GM12891 (cell line): ENCODE measurements at places on chromosomes 7 and 10.

- no peak for DNase-seq
Observed at GRCh38 chr7:133575726-133576440, 323.0 kb downstream of the EXOC4 start.

- no peak for DNase-seq
Observed at GRCh38 chr10:72340510-72341261, 14.0 kb downstream of the DNAJB12 start.

DNA sequence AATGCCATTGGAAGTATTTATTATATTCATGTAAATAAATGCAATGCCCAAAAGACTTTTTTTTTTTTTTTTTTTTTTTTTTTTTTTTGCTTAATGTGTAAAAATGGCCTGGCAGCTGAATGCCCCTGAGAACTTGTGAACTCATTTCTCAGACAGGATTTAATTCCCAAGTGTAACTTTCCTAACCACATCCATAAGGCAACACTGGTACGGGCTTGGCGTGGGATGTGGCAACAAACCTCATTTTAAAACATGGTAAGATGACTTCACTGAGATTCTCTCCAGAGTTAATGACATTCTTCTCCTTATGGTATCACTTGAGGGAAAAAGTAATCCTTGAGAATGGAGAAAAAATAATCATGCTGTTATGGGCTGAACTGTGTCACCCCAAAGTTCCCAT is 150.4 kb downstream of the DGKI start:
- no peak for DNase-seq

- DNase-seq = no peak
Observed at GRCh38 chr10:106566873-106567272, 597.6 kb downstream of the SORCS1 start.

DNA sequence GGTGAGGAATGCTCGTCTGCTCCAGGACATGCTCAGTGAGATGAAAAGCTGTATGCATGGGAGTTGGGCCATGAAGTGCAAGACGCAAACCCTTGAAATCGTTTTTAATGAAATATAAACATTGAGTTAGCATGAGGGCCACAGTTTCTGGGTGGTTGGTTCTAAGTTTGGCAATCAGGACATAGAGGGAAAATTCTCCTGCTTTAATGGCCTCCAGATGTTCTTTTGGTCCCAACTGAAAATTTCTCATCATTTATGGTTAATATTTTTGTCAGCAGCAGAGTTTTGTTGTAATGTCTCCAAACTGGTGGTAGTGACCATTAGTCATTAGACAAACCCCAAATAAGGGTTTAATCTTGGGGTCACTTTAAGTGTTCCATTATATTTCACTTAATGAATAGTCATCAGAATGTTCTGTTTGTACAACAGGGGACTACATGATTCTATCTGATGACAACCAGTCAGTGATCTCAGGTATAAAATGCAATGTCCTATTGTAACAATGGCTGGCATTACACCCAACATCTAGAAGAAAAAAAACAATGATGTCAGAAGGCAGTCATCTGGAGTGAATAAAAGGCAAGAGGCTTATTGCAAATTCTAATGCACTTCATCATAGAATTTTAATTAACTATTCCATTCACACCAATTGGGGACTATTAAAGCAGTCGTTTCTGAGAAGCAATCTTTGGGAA is 197.4 kb downstream of the JCAD start:
- no peak for DNase-seq

DNA sequence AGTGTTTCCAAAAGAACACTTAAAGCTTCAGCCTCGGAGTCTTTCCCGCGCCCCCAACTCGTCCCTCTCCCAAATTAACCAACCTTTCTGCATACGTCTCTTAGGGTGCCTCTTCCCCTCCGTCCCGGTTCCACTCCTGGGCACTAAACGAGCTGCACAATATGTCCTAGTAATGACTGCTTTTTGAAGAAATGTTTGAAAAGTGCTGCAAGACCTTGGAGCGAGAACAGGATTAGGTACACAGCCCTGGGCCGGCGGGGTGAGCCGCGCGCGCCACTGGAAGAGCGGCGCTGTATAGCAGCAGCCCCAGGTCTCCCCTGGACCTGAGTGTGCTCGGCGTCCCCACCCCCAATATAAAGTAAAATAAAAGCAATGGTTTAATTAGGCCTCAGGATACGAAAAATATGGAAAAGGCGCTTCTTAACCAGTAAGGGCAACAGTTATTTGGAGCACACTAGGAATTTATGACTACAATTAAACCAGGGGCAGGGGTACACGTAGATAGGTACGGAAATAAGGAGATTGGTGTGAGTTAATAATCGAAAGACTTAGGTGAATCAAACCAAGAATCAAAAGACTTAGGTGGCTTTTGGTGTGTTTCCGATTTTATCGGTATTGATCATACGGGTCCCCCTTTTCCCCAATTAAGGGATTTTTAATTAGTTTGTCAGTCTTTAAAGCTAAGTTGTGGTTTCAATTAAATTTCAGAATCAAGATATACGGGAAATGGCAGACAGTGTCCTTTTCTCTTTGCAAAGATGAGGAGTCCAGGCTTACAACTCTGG is 1.9 kb downstream of the TET1 start:
- DNase-seq = no peak

DNA sequence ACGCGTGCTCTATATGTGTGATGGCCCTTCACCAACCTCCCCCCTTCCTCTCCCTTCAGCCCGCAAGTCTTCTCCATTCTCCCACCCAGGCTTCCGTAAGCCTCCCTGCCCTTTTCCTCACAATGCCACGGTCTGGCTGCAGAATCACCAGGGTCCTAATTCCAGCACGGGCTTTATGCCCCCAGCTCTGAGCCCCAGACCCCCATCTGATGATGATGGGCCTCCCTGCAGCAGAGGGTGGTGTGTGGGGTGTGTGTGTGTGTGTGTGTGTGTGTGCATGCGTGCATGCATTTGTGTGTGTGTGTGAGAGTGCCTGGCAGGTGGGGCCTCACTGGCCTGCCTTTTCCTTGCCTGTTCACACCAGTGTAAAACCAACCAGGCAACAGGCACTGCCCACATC is 109.9 kb downstream of the OAT start:
- no peak for DNase-seq

DNA sequence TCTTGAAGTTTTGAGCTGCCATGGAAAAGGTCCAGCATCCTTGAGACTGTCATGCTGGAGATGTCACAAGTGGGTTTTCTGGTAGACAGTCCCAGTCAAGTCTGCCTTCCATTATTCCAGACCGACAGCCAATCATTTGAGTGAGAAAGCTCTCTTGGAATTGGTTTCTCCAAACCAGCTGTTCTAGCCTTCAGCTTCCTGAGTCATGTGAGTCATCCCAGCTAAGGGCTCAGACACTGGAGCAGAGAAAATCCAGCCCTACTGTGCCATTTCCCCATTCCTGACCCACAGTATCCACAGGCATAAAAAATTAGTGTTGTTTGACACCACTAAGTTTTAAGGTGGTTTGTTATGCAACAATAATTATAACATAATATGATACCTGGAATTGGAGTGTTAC is 219.0 kb downstream of the ADRA2A start:
- no peak for DNase-seq

DNA sequence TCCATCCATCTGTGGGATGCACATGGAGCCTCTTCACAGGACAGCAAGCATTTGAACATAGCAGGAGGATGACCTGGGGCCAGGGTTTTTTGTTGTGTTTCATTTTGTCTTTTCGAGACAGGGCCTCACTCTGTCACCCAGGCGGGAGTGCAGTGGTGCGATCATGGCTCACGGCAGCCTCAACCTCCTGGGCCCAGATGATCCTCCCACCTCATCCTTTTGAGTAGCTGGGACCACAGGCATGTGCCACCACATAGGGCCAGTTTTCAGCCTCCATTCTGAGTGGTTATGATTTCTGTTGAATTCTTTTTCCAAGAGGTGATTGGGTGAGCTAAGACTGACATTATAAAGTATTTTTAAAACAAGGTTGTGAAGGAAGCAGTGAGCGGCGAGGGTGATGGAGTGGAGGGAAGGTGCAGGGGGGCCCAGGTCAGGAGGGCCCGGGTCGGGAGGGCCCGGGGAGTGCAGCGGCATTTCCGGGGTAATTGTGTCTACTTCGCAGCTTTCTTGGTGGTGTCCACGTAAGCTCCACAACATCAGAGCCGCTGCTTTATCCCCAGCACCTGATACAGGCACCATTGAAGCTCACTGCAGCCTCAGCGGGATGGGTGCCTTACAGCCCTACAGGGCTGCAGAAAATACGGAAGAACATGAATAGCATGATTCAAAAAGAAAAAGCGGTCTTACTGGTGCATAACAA is 12.0 kb upstream of the LARP4B start:
- no peak for DNase-seq

GRCh38 chr7:154649434-154649833 is 353.5 kb downstream of the PAXIP1 start:
- DNase-seq = no peak

- DNase-seq = no peak
Observed at GRCh38 chr7:148336411-148336810, 254.2 kb upstream of the C7orf33 start.

DNA sequence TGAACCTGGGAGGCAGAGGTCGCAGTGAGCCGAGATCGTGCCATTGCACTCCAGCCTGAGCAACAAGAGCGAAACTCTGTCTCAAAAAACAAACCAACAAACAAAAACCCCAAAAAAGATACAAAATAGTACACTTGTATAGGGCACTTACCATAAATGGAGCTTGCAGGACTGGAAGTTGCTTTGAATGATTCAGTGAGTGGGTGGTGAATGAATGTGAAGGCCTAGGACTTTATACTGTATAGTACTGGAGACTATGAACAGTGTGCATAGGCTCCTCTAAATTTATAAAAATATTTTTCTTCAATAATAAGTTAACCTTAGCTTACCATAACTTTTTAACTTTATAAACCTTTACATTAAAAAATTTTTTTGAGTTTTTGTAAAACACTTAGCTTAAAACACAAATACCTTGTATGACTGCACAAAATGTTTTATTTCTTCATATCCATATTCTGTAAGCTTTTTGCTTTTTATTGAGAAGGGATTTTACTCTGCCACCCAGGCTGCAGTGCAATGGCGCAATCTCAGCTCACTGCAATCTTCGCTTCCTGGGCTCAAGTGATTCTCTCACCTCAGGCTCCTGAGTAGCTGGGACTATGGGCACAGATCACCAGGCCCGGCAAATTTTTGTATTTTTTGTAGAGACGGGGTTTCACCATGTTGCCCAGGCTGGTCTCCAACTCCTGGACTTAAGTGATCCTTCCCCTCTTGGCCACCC is 6.9 kb upstream of the H2AZ2 start:
- no peak for DNase-seq

- peak; percentile 56 for DNase-seq
Observed at GRCh38 chr10:80204677-80205476, 460 bp downstream of the ANXA11 start.

GRCh38 chr7:80870813-80871212 is 48.0 kb downstream of the SEMA3C start:
- no peak for DNase-seq

DNA sequence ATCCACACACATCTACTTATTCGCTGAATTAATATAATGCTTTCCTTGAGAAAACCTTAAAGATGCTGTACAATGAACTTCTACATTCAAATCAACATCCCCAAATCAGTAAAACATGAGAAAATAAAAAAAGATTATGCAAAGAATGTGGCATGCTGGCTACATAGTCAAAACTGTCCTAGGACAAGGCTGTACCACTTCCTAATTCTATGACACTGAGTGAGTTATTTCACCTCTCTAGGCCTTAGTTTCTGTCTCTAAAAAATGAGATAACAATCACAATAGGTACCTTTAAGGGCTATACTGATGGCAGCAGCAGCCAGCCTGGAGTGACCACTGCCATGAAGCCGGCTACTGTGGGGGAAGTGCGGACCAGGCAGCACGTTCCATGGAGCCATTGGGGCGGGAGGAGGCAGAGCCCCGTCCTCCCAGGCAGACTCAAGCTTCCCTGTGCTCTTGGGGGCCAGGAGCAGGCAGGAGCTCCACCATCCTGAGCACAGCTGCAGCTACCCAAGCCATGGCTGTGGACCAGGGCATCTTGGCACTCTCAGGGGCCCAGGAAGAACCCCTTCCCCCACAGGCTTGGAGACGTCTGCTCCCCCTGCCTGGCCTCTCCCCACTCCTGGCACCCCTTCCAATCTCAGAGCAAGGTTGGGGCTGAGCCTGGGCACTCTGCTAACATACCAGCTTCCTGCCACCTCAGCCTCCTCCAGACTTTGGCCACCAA is 110.2 kb downstream of the ELAPOR2 start:
- no peak for DNase-seq

- no peak for DNase-seq
Observed at GRCh38 chr10:72812753-72813430, 80.6 kb upstream of the OIT3 start.

- no peak for DNase-seq
Observed at GRCh38 chr7:36621396-36621795, 102.9 kb downstream of the AOAH start.

- no peak for DNase-seq
Observed at GRCh38 chr10:88901984-88902789, 22.1 kb downstream of the STAMBPL1 start.

GRCh38 chr7:30896036-30896435 is 15.6 kb upstream of the AQP1 start:
- DNase-seq = no peak

- no peak for DNase-seq
Observed at GRCh38 chr7:66558660-66559465, 69.8 kb upstream of the KCTD7 start.
